NCI-H2107 (cell line): ENCODE measurements at places on chromosomes 6 and 20.

- no peak for DNase-seq
Observed at GRCh38 chr6:66369407-66369806, 662.4 kb upstream of the EYS start.

DNA sequence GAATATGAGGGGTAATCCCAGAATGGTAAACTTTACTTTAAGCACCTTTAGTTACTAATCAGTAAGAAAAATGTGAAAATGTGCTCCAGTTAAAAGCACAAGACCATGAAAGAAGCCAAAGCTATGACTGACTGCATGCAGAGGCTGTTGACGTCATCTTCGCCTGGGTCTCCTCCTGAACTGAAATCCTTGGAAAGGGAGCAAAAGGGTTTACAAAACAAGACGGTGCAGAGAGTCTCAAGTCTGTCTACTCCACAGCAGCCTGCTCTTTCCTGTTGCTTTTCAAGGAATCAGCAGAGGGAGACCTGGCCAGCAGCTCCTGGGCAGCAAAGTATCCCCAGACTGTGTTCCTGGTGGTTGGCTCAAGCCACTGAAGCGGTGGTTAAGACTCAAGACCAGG is 10.2 kb downstream of the FKBP1A start:
- DNase-seq = no peak

GRCh38 chr20:12597551-12597950 is 411.2 kb upstream of the SPTLC3 start:
- no peak for DNase-seq

DNA sequence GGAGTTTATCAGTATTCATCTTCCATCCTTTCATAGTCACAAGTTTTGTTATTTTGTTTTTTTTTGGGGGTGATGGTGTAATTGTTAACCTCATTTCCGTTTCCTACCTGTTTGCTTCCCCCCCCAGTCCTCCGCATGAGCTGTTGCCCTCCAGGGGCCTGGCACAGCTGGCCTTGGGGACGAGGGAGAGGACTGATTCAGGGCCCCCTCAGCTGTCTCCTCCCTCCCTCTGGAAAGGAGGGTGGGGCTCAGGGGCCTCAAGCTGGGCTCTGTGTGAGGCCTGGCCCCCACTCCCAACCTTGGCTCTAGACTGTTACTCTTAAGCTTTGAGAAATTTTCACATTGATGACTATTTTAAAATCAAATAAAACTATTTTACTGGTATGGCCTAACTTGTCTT is 4.0 kb downstream of the LRRC73 start:
- DNase-seq = no peak

- DNase-seq = no peak
Observed at GRCh38 chr20:16417001-16417400, 156.2 kb downstream of the KIF16B start.

DNA sequence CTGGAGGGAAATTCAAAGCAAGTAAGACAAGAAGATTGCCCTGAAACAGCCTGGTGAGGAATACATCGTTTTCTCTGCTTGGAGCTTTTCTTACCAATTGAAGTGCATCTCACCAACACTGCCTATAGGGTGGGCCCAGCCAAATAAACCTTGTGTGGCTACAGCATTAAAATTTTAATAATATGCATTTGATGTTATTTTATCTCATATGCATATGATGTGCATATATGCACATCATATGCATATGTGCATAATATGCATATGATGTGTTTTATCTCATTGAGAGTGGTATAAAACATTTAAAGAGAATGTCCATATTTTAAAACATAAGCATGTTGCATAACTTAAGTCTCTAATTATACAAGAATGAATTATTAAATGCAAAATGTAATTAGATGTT is 328.6 kb upstream of the ARID1B start:
- DNase-seq = no peak

GRCh38 chr6:74073999-74074398 is 378.0 kb downstream of the CD109 start:
- DNase-seq = no peak

DNA sequence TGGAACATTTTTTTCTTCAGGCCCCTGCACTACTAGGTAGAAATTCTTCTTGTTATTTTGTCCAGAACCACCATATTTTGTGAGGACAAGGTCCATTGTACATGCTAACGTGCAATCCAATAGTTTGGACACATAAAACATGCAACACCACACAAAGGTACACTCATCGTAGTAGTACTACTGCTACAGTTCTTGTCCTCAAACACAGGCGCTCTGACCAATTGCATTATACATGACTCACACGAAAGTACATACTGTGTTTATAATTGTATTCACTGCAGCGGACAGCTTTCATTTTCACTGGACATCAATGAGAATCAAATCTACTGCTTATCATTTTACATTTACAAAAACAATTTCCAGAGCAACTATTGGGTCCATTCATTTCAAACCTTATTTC is 15.3 kb upstream of the SMLR1 start:
- DNase-seq = no peak

GRCh38 chr6:42727087-42727611 is 4.8 kb upstream of the PRPH2 start:
- no peak for DNase-seq

GRCh38 chr6:7169296-7169721 is 61.5 kb downstream of the RREB1 start:
- no peak for DNase-seq

DNA sequence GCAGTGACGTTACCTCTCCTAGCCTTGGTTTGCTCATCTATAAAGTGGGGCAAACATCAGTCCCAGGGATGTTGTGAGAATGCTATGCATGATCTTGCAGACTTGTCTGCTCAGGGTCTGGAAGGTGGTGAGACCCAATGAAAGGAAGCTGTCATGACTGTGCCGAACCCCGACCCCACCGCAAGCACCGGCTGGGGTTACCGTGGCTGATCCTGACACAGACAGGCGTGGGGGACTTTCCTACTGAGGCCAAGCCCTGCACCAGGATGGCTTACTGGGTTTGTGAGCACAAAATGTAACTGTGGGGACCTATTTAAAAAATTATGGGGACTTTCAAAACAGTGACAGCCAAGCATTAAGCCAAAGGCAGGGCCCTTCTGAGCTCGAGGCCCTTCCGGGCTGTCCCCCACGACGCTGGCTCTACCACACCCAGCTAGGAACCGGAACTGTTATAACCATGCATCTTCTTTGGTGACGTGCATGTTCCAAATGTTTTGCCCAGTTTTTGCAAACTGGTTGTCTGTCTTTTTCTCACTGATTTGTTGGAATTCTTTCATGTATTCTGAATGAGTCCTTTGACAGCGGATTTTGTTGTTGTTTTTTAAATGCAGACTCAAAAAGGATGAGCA is 76.6 kb upstream of the PMEPA1 start:
- DNase-seq = no peak

GRCh38 chr6:75128878-75129570 is 76.8 kb downstream of the COL12A1 start:
- no peak for DNase-seq

DNA sequence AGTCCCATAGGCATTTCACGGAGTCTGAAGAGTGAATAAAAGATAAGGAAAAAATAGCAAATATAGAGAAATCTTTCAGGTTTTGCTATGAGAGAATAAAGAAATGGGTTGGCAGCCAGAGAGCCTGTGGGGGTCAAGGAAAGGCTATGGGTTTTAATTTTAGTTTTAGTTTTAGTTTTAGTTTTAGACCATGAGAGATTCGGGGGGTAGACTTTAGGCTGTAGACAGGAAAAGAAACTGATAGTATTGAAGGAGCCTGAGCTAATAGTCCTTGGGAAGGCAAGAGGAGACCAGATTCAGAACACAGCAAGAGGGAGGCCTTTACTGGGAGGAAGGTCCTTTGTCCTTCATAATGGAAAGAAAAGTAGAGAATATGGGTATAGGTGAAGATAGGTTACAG is 19.3 kb downstream of the DOP1A start:
- DNase-seq = no peak

- no peak for DNase-seq
Observed at GRCh38 chr20:46713957-46714834, 4.7 kb downstream of the SLC2A10 start.

DNA sequence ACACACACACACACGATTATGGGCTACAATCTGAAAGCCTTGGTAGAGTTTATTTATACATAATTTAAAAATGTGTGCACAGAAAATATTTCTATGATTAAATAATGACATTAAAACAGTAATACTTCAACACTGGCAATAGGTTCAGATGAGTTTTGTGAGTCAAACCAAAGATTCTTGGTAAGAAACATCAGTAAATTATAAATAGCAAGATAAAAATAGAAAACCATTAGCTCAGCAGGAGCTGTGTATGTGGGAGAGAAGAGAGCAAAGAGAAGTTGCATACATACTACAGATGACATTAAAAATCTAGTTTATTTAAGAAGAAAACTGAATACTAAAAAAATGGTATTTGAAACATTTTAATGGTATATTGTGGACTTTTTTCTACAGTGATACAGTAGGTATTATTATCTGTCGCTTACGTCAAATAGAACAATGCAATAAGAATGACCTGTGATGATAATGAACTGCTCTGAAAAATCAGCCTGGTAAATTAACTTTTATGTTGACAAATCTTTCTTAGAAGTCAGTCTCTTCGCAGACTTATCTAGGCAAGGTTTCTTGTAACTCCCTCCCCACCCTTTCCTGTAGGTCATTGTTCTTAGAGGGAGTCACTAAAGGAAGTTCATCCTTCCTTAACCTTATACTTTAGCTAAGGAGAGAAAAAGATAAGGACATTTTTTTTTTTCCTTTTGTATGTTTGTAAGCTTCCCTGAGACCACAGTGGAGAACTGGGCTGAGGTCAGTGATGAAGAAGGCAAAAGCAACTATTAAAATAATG is 149.3 kb downstream of the GJA1 start:
- DNase-seq = no peak

- DNase-seq = no peak
Observed at GRCh38 chr20:37081717-37082289, 14.0 kb downstream of the RBL1 start.

DNA sequence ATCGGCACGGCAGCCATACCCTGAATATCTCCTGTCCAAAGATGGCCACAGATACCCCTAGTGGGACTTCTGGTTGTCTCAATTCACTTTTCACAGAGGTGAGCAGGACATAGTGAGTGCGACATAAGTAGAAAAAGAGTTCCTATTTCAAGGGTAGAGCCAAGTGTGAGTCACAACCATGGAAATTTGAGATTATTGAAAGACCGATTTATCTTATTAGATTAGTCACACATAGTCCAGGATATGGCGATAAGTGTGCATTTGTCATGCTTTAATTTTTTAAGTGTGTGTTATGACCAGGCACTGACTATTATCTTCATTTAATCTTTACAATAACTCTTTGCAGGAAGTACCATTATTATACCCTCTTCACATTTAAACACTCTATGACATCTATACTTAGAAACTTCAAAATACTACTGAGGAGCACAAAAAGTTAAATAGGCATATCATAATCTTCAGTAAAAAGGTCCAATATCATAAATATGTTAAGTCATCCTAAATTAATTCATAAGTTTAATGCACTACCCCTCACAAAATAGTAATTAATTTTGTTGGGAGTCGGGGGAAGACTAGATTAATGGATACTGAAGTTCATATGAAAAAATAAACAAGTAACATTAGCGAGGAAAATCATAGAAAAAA is 13.4 kb upstream of the TNFAIP3 start:
- DNase-seq = no peak

GRCh38 chr6:12289365-12289919 is 719 bp upstream of the EDN1 start:
- DNase-seq = no peak

DNA sequence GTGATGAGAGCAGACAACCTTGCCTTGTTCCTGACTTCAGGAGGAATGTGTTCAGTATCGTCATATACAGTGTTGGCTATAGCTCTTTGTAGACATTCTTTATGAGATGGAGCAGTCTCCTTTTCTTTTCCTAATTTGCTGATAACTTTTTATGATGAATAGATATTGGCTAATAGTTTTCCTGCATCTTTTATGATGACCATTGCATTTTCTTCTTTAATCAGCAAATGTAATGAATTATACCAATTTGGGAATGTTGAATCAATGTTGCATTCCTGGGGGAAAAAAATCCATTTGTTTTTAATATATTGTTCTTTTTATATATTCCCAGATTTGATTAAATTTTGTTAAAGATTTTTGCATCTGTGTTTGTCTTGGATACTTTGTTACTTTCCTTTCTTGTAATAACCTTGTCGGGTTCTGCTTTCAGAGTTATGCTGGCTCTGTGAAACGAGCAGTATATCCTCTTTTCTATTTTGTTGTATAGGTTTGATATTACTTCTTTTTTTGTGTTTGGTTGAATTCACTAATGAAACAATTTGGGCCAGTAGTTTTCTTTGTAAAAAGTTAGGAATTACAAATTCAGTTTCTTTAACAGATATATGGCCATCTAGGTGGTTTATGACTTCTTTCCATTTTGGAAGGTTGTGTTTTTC is 23.9 kb downstream of the KDM1B start:
- DNase-seq = no peak

DNA sequence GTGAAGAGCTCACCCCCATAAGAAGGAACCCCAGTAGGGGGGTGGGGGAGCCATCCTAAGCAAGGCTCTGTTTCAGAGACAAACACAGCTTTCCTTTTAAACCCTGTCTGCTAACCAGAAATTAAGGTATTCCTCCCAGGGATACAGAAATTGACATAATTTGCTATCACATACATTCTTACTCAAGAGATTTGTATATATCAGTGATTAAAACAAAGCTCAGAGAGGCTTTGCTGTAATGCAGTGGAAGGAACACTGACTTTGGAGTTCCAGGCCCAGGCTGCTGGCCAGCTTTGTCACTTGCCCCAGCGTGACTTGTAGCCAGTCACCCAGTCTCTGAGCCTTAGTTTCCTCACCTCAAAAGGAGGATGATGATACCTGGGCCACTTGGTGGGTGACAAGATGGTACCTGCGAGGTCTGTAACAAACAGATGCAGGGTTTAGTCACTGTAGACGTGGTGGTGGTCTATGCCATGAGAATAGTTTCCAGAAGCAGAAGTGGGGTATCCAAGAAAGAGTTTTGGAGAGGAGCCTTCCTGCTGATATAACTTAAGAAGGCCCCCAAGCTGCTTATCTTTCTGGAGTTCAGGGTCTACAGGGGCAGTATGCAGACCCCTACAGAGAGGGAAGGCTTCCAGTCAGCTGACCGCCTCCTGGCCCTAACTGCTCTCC is 3.2 kb upstream of the FOXF2 start:
- DNase-seq = no peak

- DNase-seq = no peak
Observed at GRCh38 chr6:68141190-68141589, 493.9 kb upstream of the ADGRB3 start.

- no peak for DNase-seq
Observed at GRCh38 chr6:10595731-10596664, 74.8 kb downstream of the GCNT2 start.

DNA sequence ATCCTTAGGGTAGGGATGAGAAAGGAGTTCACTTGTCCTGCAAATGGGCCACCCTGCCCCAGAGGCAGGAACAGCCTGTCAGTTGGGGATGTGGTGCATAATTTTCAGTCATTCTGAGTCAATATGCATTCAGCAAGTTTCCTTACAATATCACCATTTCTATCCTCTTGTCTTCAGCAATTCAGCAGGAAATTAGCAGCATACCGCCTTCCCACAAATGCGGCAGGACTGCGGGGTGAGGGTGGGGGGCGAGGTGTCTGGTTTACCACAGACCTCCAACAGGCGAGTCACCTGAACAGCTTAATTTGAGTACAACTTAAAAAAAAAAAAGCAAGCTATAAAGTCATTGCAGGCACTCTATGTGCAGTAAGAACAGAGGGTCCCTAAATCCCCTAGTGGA is 126.8 kb downstream of the MAP3K7 start:
- DNase-seq = no peak

- no peak for DNase-seq
Observed at GRCh38 chr6:5248302-5249098, 12.2 kb downstream of the LYRM4 start.
